Choroid plexus epithelial cell (primary cell): ENCODE measurements at places on chromosomes 11 and 22.

DNA sequence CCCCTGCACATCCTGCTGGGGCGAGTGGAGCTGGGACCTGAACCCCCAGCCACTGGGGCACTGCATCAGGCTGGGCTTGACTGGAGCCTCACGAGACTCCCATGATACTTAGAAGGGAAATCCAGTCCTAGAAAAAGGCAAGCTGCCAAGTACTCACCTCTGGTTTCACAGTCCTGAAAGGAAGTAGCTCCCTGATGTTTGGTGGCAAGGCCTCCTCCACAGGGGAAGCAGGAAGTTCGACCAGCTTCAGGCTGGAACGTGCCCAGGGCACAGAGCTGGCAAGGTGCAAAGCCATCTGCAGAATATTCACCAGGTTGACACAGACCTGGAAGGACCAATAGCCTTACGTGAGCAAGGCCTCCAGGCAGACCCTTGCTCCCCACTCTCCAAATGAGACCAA is 26.8 kb upstream of the NRIP3 start:
- no peak for DNase-seq

DNA sequence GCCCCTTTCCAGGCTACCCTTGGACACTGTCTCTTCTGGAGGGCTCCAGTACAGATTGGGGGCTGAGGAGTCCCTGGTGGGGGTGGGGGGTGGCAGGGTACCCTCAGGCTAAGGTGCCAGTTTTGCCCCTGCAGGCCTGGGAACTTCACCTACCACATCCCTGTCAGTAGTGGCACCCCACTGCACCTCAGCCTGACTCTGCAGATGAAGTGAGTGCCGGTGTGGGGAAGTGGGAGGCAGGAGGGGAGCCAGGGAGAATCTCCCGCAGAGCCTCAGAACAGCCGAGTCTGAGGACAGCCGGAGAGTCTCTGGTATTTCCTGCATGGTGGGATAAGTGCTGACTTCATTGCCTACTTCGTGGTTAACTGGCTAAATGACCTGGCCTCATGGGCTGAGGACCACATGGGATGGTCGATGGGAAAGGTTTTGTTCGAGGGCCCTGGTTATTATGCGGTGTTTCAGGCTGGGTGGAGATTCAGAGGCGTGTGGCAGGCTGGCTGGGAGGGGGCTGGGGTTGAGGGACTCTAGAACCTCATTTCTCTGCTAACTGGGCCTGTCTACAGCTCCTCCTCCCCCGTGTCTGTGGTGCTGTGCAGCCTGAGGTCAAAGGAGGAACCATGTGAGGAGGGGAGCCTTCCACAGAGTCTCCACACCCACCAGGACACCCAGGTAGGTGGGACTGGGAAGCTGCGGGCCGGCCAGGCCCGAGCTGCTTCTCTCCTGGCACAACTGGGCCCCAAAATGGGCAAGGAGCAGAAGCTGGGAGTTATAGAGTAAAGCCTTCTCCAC is 8.5 kb downstream of the TMEM258 start:
- peak; percentile 95 for DNase-seq

- DNase-seq = peak; percentile 8
Measured at GRCh38 chr11:58898106-58898505, 41.2 kb upstream of the GLYATL1 start.

DNA sequence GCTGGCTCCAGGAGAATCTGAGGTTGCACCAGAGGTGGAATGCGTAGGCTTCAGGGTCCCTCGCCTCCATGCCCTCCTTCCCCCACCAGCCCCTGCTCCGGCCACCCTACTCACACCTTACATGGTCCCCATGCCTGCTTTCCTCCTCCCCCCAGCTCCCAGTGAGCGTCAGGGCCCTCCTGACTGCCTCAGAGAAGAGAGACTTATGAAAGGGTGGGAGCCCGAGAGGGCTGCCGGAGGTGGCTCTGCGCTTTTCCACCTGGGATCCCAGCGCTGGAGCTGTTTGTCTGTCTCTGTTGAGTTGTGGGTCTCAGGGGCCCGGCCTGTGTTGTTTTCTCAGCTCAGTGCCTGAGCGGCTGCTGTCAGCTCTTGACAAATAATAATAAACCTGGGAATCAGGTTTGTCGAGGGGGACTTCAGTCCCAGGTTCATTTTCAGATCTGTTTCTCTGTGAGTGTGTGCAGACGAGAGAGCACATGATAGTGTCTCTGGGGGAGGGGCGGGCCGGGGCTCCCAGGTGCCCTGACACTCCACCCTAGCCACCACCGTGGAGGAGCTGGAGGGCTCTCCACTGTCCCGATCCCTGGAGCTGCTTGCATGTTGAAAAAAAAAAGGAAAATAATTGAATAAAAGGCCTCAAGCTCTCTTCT is 153.7 kb downstream of the FEZ1 start:
- no peak for DNase-seq

GRCh38 chr11:68206211-68206610 is 6.9 kb downstream of the KMT5B start:
- DNase-seq = peak; percentile 82

DNA sequence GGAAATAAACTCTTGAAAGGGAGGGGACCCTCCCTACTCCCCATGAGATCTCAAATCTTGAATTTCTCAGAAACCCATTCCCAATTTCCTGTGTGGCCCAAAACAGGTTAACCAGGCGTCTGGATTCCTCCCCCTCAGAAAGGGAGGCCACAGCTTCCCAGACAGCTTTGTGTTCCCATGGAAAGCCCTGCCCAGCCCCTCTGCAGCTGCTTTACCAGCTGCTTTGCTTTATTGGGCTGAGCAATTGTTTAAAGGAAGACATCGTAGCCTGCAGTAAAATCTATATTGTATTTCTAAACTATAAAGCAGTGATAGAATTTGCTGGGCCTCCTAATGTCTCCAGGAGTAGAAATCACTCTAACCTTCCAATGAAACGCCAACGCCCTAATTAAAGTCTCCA is 97.4 kb downstream of the CHST1 start:
- no peak for DNase-seq

- no peak for DNase-seq
Measured at GRCh38 chr22:31622980-31623379, 39.0 kb downstream of the PISD start.

GRCh38 chr11:2084721-2085120 is 54.5 kb downstream of the IGF2 start:
- no peak for DNase-seq

DNA sequence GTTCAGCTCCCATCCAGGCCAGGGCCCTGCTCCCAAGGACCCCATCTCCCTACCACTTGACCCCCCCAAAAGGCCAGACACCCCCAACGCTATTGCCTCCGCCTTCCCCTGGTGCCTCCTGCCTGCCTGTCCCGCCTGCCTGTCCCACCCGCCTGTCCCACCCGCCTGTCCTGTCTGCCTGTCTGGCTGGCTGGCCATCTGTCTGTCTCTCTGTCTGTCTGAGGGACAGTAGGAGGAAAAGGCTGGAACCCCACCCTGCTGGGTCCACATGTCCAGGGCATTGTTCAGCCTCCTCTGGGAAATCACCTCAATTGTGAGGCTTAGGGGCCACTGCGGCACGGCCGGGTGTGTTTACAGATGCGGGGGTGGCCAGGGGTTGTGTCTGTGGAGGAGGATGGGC is 25.3 kb upstream of the CBX7 start:
- no peak for DNase-seq
